ENCODE measurements at places on chromosomes 2 and 18.

- no peak for DNase-seq
Observed at GRCh38 chr2:25912851-25913695, 34.8 kb upstream of the ASXL2 start.

DNA sequence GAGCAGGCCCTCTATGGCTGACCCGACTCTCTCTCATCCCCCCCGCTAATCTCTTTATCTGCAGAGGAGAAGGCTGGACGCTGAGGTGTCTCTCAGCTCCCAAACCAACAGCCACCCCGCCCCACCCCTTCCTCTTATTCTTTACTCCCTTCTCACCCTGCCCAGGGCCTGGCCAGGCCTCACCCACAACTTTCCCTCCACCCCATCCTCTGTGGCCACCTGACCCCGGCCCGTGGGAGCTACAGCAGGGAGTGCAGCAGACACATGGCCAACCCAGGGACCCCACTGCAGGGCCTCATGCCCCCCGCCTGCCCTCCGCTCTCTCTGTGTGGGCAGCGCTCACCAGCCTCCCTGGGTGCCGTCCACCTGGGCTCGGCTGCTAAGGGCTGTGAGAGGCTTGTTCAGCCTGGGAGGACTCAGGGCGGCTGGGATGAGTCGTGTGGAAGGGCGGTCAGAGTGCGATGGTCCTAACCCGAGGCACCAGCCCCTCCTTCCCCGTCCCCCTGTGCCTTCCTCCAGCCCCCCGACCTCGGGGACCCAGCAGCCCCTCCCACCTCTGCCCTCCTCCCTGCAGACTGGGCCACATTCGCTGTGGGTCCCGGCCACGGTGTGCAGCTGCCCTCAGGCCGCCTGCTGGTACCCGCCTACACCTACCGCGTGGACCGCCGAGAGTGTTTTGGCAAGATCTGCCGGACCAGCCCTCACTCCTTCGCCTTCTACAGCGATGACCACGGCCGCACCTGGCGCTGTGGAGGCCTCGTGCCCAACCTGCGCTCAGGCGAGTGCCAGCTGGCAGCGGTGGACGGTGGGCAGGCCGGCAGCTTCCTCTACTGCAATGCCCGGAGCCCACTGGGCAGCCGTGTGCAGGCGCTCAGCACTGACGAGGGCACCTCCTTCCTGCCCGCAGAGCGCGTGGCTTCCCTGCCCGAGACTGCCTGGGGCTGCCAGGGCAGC lies 6.8 kb downstream of the NEU4 start:
- DNase-seq: peak; percentile 60

GRCh38 chr2:222637067-222637466 lies 18.8 kb downstream of the FARSB start:
- DNase-seq: no peak

GRCh38 chr18:57243624-57244179 lies 96.8 kb downstream of the BOD1L2 start:
- no peak for DNase-seq

Data from coronary artery (tissue), 2 donors.